Inflammatory macrophage treated with lipopolysaccharide for 4 hours (primary cell): ENCODE measurements at places on chromosomes 5 and 9.

- DNase-seq = peak; percentile 20
These were observed 6.7 kb upstream of the CDH6 start for GRCh38 chr5:31186672-31187267.

DNA sequence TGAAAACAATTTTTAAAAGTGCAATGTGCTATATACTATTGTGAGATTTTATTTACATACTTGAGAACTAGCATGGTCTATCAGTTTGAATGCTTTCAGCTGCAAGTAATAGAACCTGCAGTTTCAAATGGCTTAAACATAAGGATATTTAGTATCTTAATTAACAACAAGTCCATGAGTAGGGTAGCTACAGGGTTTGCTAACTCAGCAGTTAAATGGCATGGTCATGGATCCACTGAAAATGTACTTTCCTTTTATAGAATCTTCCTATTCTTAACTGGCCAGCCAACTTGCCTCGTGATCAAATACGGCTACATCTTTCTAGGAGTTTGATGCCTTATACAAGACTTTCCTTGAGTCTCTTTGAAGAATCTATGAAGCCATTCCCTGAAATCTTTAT is 452.8 kb upstream of the SEMA6A start:
- no peak for DNase-seq

DNA sequence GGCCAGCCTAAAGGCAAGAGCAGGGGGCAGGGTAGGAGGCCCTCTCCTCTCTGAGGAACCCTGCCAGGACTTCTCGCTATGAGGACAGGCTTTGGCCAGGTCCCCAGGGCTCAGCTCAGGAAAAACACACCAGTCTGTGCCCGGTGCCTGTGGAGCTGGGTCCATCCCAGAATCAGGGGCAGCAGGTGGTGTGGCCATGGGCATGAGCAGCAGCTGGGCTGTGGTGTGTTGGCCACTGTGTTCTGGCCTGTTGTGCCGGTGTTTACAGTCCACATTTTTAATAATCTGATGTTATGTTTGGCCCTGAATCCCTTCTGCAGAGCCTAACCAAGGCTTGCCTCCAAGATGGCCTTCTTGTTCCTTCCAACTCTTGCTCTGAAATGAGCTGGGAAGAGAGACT is 77.0 kb downstream of the FGF18 start:
- DNase-seq = no peak

- no peak for DNase-seq
These were observed 19.4 kb downstream of the S1PR3 start for GRCh38 chr9:89010526-89011111.

- no peak for DNase-seq
These were observed 115.3 kb upstream of the IRX2 start for GRCh38 chr5:2866662-2867372.

- DNase-seq = peak; percentile 30
These were observed 119.6 kb downstream of the PPP2R2B start for GRCh38 chr5:146758938-146759337.

DNA sequence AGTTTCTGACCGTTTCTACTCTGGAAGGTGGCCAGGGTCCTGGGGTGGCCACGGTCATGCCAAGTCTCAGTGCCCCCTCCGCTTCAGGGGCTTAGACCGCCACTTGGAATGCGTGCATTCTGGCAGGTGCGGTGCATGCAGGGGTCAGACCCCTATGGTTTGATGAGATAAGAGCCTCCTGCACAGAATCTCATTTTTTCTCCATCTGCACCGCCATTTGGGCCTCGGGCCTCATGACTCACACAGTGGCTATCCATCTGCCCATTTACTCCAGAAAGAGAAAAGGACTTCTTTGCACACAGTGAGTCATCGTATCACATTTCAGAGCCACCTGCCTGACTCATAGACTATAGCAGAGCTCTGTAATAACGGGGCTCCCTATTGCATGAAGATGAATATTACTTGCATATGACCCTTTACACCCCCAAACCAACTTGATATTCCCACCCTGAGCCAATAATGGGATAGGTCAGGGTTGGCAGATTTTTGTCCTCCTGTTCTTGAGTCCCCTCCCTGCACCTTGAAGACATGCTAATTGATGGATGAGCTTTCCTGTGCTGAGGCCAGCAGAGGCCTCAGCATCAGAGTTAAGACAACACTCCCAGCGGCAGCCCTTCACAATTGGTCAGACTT is 157.4 kb downstream of the NR3C1 start:
- no peak for DNase-seq

GRCh38 chr5:108090946-108091345 is 291.0 kb downstream of the FBXL17 start:
- no peak for DNase-seq

DNA sequence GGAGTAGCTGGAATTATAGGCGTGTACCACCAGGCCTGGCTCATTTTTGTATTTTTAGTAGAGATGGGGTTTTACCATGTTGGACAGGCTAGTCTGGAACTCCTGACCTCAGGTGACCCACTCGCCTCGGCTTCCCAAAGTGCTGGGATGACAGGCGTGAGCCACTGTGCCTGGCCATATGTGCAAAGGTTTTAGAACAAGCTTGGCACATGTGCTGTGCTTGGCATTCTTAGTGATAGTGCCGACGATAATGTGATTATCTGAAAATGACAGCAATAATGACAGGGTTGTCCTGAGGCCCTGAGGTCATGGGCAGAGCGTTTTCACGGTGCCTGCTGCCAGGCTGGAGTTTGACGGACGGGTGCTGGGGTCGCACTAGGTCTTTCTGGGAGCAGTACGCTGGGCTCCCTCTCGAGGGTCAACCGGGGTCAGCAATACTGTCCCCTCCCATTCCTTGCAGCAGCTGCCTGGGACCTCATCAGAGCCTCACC is 42.6 kb downstream of the HMCN2 start:
- DNase-seq = no peak

- DNase-seq = no peak
These were observed 84.0 kb downstream of the WNK2 start for GRCh38 chr9:93267681-93268505.

- no peak for DNase-seq
These were observed 26.7 kb downstream of the FBXO10 start for GRCh38 chr9:37549527-37549926.

DNA sequence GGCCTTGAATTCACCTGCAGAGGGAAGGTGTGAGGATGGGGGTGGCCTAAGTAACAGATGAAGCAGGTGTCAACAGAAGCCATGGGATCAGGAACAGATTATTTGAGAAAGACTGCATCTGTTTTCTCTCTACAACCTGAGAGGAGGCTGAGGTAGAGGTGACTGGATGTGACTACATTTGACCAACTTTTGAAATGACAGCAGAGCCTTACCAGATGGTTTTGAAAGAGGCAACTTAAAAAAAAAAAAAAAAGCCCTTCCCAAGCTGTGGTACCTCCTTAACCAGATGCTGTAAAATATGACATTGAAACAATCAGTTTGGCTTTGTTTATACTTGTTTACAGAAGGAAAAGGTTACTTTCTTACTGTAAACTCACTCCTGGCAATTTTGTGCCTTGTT is 108.6 kb downstream of the TRIO start:
- DNase-seq = no peak
